EH (cell line): ENCODE measurements at places on chromosomes 4 and X.

DNA sequence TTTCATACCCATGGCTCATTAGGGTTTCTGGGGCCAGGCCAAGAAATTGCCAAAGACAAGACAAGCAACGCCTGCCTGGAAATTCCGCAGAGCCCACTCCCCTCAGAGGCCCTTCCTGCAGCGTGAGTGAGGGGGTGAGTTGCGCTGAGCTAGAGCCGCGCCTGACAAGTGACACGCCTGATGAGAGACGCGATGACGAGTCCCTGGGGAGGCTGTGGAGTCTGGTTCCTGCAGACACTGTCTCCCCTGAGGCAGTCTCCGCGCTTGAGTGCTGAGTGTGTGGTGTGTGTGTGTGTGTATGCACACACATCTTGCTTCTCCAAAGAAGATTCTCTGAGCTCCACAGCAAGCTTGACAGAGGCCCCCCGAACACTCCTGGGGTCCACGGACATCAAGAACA is 269.8 kb downstream of the BCOR start:
- no peak for DNase-seq

DNA sequence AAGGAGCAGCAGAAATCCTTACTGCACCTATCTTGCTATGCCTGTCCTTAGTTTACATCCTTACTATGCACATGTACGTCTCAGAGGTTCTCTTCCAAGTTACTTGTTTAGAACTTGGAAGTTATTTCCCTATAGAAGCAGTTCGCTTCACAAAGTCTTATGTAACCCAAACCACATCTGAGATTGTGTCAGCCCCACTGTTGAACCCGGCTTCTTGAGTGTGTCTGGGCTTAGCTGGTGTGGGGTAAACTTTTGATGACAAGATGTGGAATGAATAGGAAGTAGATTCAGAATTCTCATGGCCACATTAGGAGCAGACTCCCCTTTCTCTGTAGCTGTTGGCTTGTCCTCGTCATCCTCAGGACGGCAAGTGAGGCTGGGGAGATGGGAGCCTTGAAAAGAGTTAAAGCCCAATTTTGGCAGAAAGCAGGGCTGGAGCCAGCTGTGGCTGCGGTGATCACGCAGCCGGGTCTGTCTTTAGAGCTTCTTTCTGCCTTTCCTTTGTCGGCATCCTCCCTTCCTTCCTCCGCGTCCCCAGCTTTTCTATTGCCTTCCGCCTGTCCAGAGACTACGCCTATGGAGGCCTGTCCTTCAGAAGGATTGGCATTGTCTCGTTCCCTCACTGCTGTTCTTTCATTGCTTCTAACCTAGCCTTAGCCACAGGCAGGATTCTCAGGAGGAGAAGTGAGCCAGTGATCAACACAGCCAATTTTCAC is 23.0 kb upstream of the LIMCH1 start:
- DNase-seq = no peak

- peak; percentile 81 for DNase-seq
These were observed 452.4 kb downstream of the BCOR start for GRCh38 chrX:39645178-39645895.

DNA sequence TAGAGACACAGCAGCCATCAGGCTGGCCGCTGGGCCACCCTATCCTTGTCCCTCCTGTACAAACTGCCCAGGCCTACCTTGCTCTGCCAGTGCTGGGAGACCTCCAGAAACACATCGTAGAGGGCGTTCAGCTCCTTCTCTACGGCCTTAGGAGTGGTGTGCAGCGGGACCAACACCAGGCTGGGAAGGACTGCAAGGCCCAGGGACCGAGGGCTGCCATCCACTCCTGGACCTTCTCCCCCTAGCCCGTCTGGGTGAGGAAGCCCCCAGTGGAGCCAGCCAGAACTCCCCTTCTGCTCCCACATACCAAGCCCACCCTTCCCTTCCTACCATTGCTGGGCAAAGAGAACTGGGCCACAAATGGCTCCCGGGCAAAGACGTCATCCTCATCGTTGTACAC is 5.0 kb downstream of the RPL10 start:
- no peak for DNase-seq

GRCh38 chr4:74682567-74683359 is 111.6 kb downstream of the BTC start:
- peak; percentile 94 for DNase-seq

DNA sequence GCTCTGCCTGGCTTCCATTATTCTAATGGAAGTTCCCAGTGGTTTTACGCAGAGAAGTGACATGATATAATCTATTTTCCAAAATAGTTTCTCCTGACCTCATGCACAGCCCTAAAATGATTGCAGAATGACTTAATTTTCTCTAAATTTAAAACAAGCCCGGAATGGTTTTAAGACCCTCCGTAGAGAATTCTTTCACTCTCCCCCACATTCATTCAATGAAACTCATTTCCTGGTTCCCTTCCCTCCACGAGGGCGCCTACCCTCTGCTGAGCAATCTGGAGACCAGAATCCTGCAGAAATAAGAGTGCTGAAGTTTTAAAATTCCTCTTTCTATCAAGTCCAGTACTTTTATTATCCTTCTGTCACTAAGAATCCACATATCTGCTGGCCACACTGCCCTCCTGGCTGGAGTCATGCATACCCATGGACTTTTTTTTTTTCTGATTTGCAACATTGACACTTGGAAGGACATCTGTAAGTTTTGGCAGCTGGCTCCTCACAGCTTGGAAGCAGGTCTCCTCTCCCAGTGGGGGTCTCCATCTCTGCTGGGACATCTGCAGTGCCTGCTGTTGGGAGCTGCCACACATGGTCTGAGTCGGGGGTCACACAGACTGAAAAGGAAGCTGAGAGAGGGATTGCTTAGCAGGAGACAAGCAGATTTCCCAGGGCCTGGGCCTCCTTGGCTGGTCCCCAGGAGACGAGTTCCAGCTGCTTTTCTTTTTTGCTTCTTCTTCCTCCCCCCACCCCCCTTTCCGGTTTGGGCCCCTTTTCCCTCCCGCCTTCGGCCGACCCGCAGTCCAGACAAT is 86.1 kb downstream of the SOWAHB start:
- DNase-seq = peak; percentile 98

DNA sequence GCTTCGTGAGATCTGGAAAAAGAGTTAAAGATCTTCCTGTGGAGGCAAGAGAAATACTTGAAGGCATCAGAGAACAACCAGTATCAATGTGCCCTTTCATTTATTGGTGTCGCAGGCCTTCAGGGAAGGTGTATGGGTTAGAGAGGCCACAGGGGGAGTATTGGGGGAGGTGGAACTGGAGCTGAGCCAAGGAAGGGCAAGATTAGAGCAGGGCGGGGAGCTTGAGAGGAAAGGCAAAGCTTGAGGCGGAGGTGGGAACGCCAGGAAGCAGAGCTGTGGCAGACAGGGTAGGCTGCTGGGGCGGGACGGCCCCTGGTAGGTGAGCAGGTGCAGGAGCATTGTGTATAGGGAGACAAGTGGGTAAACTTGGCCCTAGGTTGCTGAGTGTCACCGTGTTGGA is 329.9 kb downstream of the ARHGAP10 start:
- DNase-seq = no peak

GRCh38 chr4:95749204-95749603 is 90.7 kb upstream of the PDHA2 start:
- no peak for DNase-seq

DNA sequence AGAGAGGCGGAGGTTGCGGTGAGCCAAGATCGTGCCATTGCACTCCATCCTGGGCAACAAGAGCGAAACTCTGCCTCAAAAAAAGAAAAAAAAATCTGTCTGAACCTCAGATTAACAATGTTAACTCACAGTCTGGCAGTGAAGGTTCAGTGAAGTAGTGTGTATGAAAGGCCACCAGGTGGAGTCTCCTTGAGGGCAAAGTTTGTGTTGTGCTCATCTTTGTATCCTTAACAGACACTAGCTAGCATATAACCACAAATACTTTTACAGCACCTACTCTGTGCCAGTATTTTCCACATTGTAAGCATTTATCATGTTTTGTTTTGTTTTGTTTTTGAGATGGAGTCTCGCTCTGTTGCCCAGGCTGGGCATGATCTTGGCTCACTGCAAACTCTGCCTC is 46.0 kb upstream of the MGST2 start:
- DNase-seq = peak; percentile 40

DNA sequence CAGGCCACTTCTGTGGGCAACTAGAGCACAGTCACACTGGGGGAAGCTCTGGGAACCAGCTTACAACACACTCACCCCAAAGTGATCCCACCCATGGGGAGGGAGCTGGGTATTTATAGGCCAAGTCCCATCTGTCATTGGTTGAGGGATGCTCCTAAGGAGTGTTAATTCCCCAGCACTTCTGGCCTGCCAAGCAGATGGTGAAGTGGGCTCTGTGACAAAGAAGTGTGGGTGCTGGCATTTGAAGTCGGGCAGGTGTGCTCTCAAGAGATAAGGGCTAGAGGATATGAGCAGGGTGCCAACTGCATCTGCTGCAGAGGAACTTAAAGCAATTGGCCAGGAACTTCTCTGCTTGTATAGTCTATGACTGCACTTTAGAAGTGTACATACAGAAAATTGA is 30.9 kb downstream of the PTCHD1 start:
- DNase-seq = no peak

DNA sequence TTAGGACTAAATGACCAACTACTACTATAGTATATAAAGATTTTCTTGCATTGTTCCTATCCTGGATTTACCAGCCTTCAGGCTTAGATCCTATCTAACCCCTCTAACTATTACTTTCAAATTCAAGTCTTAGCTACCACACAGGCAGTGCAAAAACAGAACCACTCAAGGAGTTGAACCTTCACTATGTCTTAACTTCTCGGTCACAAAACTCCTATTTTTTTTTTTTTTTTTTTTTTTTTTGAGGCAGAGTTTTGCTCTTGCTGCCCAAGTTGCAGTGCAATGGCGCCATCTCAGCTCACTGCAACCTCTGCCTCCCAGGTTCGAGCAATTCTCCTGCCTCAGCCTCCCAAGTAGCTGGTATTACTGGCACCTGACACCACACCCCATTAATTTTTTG is 6.3 kb upstream of the FAM200B start:
- no peak for DNase-seq

- DNase-seq = no peak
These were observed 114.6 kb downstream of the RBM47 start for GRCh38 chr4:40515037-40515397.

- no peak for DNase-seq
These were observed 8.0 kb upstream of the NEUROG2 start for GRCh38 chr4:112523764-112524505.

GRCh38 chr4:176291748-176292147 is 22.7 kb upstream of the ASB5 start:
- no peak for DNase-seq

GRCh38 chr4:93730251-93730650 is 98.3 kb upstream of the ATOH1 start:
- no peak for DNase-seq

- no peak for DNase-seq
These were observed 175.8 kb upstream of the NPY2R start for GRCh38 chr4:155032521-155033229.

DNA sequence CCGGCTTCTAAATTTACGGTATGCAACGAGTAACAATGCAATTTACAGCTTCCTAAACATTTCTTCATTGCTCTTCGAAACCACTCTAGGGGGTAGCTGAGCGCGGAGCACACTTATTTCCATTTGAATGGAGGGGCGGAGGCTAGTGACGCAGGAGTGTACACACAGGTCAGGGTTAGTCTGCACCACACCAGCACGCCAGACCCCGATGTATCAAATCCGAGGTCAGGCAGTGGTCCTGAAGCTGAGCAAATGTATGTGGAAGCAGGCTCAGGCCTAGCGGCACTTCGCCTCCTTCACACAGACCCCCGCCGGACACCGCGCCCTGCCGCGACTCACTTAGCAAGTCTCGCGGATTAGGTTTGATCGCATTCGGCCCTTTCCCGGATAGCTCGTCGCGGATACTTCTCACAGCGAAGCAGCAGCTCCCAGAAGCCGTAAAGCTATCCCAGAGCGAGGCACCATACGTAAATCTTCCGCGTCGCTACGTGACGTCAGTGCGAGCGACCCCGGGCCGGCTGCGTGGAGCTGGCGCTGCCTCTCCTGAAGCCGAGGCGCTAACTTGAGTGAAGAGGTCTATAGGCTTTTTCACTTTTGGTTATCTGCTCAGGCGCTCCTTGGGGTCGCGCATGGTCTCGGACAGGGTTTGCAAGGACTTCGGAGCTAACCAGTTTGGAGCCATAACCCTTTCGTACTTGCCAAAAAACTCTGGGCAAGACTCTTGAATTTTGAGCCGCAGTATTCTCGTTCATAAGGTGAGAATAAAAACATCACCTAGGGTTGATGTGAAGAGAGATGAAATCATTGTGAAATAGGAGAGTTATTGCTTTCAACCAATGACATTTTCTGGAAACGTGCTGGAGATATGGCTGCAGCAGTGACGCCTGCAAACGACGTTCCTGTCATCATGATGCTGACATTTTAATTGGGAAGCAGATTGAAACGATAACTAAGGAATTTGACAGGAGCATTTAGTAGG is at the start of gene AASDH:
Gene AASDH (minus strand): TSS at position 469 of the 979 bp plus-strand sequence. CDS start 3,192 bp downstream, outside the sequence.
- peak; percentile 95 for DNase-seq

DNA sequence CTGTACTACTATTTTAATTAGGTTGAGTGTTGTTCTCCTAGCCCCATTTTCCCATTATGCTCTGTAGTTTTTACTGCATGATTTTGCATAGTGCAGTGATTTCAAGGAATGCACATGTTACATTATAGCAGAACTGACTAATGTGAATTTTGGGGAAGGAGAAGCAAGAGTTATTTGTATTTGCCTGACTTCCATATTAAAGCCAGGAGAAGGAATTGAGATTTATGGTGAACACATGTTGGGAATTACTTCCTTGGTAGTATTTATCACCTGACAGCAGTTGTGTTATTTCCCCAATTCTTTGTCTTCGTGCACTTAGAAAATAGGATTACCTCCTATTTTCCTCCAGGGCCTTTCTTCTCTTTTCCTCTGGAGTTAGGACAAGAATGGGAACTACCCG is 3.2 kb downstream of the TMEM144 start:
- no peak for DNase-seq

DNA sequence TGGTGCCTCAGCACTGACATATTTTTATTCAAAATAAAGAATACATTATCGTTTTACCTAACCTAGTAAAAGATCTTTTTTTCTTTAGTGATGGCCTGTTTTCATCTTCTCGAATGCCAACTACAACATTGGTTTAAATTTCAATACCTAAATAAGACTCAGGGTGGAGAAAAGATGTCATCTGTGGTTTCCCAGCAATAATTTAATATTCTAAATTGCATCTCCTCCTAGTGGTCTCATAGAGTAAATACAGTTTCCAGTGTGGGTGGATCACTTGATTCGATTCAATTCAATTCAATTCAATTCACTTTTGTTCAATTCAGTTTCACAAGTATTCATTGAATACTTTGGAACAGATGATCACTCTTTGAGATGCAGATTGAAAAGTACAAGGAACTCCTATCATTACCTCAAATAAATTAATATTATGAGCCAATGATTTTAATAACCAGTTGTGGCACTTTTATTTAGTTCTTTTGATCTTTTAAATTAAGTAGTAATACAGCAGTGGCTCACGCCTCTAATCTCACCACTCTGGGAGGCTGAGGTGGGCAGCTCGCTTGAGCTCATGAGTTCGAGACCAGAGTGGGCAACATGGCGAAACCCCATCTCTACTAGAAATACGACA is 427.2 kb downstream of the FAT4 start:
- DNase-seq = peak; percentile 47

DNA sequence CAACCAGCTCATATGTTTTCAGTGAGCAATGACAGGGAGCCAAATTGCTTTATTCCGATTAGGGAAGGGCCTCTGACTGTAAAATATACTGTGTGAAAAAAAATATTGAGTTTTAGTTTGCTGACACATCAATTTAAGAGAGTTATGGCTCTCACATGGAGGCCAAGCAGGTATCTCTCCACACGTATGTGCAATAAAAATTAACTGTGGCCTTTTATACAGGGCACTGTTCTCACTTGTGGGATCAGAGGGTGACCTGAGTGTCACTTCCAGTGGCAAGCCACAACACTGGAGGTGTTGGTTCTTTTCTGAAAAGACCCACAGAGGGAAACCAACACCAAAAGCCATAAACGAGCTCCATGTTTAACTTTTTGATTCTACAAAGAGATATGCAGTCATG is 462.8 kb downstream of the MID1IP1 start:
- DNase-seq = no peak
